Left lung (tissue), 14 donors: ENCODE measurements at places on chromosomes 11 and 22. TPM values are rescaled to one million over a fixed set of nuclear protein-coding genes. Genes with fewer than 3 reads are reported as not detected.

The SLC39A13 gene
- total RNA-seq, result 60.1 TPM

The SCGB1A1 gene
- 397 TPM for total RNA-seq

The RCOR2 gene
- total RNA-seq, result 0.45 TPM

The LSP1 gene
- 76.6 TPM for total RNA-seq

The ARVCF gene
- 18.2 TPM for total RNA-seq

The HEPN1 gene
- not detected for total RNA-seq
